ENCODE measurements at places on chromosomes 1 and 21.
A peak's percentile ranks its signal among the peaks of the same experiment; 100 is the strongest.

- peak; percentile 17 for DNase-seq
These were observed 5.0 kb downstream of the PRELP start for GRCh38 chr1:203480525-203481084.

DNA sequence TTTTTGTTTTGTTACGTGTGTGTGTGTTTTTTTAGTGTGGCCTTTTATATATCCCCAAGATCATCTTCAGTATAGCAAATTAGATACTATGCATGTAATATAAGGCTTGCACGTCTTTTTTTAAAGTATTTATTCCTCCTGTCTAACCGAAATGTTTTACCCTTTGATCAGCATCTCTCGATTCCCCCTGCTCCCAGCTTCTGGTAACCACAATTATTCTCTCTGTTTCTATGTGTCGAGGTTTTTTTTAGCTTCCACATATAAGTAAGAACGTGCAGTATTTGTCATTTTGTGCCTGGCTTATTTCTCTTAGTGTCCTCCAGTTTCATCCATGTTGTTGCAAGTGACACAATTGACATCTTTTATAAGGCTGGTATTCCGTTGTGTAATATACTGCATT, 18.7 kb downstream of the CEP85 start:
- no peak for DNase-seq

DNA sequence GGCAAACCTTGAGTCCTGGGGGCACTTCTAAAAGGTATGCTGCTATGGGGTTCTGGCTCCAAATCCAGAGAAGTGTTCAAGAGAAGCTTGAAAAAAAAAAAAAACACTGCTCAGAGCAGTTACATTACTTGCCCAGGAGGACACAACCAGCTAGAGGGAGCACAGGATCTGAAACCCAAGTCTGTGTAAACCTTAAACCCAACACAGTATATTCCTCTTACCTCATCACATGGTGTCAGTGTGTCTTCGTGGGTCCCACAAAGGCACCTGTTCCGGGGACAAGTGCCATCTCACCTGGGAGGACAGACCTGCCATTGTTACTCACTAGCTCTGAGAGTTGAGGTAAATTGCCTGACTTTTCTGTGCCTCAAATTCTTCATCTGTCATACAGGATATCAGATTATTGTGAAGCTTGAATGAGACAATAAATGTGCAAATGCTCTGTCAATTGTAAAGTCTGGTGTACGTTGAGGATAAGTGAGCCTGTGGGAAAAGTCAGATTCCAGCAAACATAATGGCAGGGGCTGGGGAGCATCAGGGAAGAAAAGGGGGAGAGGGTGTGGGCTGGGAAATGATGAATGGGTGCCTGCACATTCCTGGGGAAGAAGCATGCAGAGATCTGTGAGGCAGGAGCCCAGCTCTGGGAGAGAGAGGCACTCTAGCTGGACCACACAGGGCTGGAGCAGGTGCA, 170.4 kb upstream of the ZC3H12A start:
- no peak for DNase-seq

- DNase-seq: no peak
These were observed 484.1 kb upstream of the VAMP3 start for GRCh38 chr1:7287013-7287412.

- no peak for DNase-seq
These were observed 140.7 kb upstream of the FAM78B start for GRCh38 chr1:166307261-166308188.

- no peak for DNase-seq
These were observed 2.5 kb downstream of the SMIM1 start for GRCh38 chr1:3774946-3775489.

DNA sequence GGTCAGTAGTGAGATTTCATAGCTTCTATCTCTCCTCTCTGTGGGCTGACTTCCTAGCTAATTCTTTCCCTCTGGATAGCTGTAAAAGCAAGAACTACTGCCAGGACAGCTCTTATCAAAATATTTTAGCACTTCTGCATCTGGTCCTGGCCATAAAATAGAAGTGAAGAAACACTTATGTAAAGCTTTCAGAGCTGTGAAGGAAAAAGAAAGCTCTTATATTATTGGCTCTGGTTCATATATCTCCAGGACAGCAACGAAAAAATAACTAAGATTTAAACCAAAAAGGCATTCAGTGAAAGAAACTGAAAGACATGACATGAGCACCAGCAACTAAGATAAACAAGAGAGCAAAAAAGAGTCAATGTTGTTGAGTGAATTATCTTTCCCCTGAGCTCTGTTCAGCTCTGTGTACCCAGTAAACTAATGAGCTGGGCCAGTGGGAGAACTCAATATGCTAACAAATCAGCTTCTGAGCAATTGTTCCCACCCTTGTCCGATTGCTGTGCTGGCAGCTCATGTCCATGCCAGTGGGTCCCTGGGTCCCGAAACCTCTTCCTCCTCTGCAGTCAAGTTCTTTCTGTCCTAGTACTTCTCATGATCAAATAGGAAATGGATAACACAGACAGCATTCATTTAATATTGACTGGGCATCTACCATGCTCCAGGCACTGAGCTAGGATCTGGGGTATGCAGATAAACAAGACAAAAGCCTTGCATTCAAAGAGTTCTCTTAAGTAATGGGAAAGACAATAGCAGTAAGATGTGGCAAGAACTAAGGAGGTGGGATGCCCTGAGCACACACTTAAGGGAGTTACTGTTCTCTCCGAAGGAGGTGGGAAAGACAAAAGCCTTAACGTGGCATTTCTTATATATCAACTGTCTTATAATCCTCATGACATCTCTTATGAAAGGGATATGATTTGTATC, 45.3 kb upstream of the MAN1A2 start:
- no peak for DNase-seq

- no peak for DNase-seq
These were observed 20.7 kb upstream of the TRIM45 start for GRCh38 chr1:117142200-117142599.

GRCh38 chr1:175981128-175981527, 226.0 kb downstream of the COP1 start:
- no peak for DNase-seq

GRCh38 chr1:3695326-3696217, 43.3 kb downstream of the TP73 start:
- DNase-seq: no peak

- DNase-seq: no peak
These were observed 716.4 kb downstream of the AMY1C start for GRCh38 chr1:104466068-104466467.

DNA sequence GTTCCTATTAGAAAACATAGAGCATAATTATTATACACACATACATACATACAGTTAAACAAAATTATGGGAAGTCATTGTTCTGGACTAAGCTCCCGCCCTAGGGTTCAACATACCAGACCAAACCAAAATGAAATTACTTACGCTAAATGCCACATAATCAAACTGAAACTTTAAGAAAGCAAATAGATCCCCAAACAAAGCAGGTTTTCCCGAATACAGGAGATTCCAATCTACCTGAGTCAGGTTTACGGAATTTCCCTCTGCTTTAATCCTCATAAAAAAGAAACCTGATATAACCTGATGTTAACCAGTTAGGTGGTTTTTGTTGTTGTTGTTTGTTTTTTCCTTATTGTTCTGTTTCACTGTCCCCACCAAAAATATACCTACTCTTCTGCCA, 1886.9 kb downstream of the NCAM2 start:
- no peak for DNase-seq

DNA sequence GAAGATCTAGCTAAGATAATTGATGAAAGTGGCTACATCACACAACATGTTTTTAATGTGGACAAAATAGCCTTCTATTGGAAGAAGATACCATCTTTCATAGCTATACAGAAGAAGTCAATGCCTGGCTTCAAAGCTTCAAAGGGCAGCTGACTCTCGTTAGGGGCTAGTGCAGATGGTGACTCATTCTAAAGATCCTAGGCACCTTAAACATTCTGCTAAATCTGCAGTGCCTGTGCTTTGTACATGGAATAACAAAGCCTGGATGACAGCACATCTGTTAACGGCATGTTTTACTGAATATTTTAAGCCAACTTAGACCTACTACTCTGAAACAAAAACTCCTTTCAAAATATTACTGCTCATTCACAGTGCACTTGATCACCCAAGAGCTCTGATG, 65.6 kb upstream of the USP24 start:
- no peak for DNase-seq

DNA sequence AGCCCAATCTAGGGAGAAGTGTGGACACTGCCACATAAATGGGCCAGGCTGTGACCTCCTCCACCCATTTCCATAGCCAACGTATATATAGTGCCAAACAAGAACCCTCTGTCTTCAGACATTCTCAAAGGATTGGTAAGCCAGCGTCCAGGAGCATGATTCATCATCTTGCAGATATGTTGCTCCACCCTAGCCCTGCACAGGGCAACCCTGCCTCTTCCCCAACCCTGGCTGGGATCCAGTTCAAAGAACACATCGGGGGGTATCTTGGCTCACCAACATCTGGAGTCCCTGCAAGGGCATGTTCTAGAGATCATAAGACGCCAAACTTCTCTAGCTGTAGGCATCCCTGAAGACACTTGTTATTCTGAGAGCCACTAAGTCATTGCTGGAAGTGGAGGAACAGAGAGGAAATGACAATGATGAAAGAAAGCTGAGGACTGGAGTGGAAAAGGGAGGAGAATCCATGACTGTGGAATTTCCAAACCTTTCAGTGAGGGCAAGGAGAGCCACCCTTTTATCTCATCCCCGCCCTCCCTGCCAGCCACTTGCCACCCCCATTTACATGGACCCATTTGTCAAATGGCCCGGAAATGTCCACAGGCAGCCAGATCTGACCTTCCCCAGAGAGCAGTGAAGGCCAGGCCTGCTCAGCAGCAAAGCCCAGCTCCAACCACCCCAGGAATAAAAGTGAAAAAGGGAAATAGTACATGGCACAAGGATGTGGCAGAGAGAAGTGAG, 144.1 kb upstream of the CTTNBP2NL start:
- DNase-seq: no peak

DNA sequence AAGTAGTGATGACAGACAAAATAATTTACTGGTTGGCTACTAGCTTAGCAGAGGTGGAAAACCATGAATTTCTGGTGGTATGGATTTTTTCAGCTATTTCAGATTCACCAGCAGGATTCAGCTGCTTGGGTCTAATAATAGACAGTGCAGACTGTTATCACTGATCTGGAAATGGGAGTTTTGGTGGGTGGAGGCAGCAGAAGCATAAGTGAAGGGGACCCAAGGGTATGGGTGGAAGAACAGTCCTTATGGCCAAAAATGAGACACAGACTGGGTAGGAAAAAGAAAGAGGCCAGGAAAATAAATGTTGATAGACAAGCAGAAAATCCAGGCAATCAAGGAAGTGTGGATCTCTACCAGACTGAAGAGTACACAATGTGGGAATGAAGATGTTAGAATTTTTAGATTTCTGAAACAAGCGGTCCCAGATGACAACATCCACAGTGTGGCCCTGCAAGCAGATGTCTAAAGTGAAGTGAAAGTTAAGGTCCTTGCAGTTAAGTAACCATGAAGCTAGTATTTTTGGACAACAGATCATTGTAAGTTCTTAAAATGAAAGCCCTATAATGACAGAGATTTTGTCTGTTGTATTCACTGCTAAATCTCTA, 24.7 kb downstream of the LYST start:
- DNase-seq: no peak

DNA sequence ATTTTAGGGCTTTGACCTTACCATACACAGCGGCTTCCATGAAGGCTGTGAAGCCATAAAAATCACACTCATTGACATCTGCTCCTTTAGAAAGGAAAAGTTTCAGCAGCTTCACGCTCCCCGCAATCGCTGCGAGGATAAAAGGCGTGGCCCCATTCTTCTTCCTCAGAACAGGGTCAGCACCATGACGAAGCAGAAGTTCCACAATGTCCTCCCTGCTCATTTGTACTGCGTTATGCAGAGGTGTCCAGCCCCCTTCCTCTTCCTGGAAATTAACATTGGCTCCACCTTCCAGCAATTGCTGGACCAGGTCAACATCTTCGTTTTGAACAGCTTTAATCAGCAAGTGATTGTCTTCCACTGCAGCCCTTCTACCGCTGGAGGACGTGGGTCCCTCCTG, 2.7 kb downstream of the RNASEL start:
- DNase-seq: no peak

DNA sequence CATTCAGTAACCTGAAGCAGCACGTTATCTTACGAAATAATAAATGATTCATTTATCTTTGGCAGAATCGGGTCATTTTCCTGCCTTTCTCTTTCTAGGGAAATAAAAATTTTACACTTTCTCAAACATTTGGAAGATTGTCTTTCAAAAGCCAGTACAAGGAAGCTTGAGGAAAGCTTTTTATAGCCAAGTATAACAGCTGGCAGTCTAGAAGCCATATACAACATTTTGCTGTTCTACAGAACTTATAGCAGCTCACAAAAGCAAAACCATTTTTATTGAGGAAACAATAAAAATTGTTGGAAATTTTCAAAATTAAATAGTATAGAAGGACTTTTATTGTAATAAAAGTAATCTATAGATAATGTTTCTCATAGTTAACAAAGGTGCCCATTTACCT, 448.6 kb downstream of the SMYD3 start:
- DNase-seq: no peak

GRCh38 chr1:233172201-233172600, 123.3 kb downstream of the PCNX2 start:
- no peak for DNase-seq

- no peak for DNase-seq
These were observed 50.0 kb upstream of the SLC19A1 start for GRCh38 chr21:45592208-45592619.

All from activated T-helper 1 cell treated with anti-CD3 and anti-CD28 coated beads, Interleukin-2, amount 50 U/mL, for 16 hours (primary cell).